Spleen (tissue), 13 donors: ENCODE measurements at places on chromosomes 5 and 9. TPM values are rescaled to one million over a fixed set of nuclear protein-coding genes. Genes with fewer than 3 reads are reported as not detected.

DNA sequence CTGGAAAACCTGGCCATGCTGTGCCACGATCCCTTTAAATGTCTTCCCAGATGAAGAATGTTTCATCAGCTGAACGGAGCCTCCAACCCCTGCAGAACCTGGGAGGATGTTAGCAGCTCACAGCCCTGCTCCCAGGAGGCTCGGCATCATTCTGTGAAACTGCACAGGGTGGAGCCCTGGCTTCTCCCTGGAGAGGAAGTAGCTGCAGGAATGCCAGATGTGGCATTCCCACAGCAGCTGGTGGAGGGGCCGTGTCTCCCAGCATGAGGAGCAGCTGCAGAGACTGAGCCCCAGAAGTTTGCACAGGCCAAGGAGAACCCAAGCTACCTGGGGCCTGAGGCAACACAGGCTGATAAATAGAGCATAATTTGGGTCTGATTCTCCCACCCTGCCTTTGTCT is 165.8 kb upstream of the MAP3K1 start:
- DNase-seq: no peak
- no peaks in the 10 kb centered on the region for H3K36me3 ChIP-seq
- no peaks in the 10 kb centered on the region for H3K27me3 ChIP-seq
- no peak overlapping the region for H3K4me3 ChIP-seq
- no peak overlapping the region for H3K27ac ChIP-seq

DNA sequence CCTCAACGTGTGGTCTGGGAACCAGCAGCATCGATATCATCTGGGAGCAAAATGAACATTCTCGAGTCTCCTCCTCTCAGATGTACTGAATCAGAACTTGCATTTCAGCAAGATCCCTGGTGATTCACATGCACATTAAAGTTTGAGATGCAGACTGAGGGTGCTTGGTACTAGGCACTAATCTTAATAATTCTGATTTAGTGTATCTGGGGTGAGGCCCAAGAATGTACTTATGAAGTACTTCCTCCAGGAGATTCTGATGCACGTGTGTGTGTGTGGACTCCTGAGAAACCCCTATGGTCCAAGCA is 56.2 kb upstream of the EQTN start:
- peak overlapping the region; percentile 19 for H3K27ac ChIP-seq
- H3K27me3 ChIP-seq: no peaks in the 10 kb centered on the region
- DNase-seq: no peak
- H3K36me3 ChIP-seq: no peaks in the 10 kb centered on the region
- H3K4me3 ChIP-seq: no peak overlapping the region

- no peak overlapping the region for H3K27ac ChIP-seq
- DNase-seq: no peak
- H3K4me3 ChIP-seq: no peak overlapping the region
- no peaks in the 10 kb centered on the region for H3K27me3 ChIP-seq
These were observed 531.1 kb downstream of the CETN3 start for GRCh38 chr5:89878140-89879132.

DNA sequence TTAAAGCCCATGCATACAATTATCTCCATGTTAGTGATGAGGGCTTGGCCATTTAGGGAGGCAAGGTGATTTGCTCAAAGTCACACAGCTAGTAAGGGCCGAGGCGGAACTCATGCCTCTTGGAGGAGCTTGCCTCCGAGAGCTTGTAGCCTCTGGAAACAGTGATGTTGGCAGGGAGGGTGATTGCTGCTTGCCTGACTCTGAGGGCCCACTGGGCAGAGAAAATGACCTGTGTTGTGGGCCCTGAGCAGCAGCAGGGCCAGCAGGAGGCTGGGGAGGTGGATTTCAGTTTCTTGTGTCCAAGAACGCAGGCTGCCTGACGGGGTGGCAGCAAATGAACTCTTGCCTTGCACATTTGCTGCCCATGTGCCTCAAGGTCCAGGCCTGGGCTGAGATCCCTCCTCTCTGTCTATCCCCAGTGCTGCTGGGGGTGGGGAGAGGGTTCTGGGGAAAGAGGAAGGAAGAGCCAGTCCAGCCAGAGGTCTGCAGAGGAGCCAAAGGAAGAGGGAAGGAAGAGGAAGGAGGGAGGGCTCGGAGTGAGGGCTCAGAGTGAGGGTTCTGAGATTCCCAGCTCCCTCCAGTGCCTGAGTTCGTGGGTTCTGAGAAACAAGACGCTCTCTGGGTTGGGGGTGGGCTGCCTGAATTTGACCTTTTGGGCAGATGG is 16.2 kb upstream of the PTGS1 start:
- no peak overlapping the region for H3K4me3 ChIP-seq
- H3K27ac ChIP-seq: no peak overlapping the region
- H3K27me3 ChIP-seq: no peaks in the 10 kb centered on the region
- H3K36me3 ChIP-seq: no peaks in the 10 kb centered on the region

DNA sequence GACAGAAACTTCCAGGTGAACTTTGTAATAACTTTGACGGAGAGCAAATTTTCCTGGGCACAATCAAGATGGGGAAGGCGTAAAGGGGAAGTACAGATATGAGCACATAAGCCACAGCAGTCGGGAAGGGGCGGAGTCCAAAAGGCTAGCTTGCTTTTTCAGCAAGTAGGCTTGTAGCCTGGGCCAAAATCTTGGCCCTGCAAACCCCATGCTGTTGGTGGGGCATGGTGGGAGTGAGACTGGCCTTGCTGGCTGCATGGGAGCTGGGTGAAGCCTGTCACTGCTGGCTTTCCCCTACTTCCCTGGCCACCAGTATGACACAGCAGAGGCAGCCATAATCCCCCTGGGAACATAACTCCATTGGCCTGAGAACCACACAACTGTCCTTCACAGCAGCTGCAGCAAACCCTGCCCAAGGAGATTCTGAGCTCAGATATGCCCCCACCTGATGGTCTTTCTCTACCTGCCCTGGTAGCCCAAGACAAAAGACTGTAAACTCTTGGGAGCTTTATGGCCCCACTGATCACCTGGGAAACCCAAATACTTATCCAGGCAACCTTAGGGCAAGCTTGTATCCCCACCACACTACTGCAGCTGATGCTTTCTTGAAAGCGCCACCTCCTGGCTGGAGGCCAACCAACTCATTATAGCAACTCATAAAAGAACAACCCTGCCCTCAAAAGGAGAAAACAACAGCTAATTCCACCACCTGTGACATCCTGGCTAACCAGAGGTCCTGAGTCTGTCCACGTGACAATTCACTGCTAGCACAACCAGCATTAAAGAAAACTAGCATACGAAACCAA is 24.0 kb downstream of the DCTN4 start:
- H3K4me3 ChIP-seq: no peak overlapping the region
- peaks cover 17% of the 10 kb centered on the region for H3K4me1 ChIP-seq
- H3K27me3 ChIP-seq: no peaks in the 10 kb centered on the region

DNA sequence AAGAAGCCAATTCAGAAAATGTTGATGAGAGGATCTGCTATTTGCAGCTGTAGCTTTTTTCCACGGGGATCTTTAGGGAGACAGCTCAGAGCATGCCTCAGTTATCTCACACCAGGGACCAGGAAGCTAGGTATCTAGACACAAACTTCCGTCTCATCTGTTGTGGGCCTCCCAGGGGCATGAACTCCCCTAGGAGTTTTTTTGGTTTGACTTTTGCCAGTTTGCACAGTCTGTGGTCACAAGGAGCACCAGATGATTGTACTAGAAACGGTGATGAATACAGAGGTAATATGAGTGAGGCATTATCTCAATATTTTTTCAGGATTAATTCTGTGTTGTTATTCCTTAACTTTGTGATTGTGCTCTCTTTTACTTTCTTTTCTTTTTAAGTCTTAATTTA is 533.2 kb upstream of the SEMA6A start:
- no peak overlapping the region for H3K27ac ChIP-seq
- DNase-seq: no peak
- no peaks in the 10 kb centered on the region for H3K36me3 ChIP-seq
- H3K4me1 ChIP-seq: no peaks in the 10 kb centered on the region
- no peaks in the 10 kb centered on the region for H3K27me3 ChIP-seq
- no peak overlapping the region for H3K4me3 ChIP-seq

DNA sequence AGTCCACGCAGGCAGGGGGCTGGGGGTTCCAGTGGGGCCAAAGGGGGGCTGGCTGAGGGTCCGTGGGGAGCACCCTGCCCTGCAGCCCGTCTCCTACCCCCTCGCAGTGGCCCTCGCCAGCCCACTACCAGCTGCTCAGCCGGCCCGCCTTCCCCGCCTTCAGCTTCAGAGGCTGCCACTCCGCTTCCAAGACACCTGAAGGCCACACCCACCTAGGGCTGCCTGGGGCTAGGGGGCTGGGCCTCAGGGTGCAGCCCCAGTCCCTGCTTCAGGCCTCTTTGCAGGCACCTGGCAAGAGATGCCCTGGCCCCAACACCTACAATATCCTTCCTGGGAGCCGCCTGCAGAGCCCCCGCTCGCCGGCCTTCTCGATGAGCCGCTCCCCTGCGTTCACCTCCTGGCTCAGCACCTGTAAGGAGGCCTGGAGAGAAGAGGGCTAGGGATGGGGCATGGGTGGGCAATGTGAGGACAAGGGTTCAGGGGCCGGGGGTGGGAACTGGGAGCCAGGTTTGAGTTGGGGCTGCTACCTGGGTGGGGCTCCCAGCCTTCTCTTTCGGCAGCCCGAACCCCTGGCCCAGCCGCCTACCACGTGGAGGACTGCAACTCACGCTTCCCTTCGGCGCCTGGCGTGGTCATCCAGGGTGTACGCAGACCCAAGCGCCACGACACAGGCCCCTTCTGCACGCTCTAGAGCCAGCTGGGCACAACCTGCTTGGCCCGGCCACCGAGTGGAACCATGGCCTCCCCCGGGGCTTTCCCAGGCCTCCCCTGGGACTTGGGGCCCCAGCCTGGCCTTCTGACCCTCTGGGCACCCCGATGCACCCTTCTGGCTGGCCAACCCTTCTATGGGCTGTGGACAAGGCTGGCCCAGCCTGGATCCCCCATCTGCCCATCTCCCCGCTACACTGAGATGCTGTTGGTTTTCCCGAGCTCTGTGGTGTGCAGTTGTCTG is 1.7 kb downstream of the STPG3 start:
- H3K4me3 ChIP-seq: no peak overlapping the region
- peaks cover 21% of the 10 kb centered on the region for H3K4me1 ChIP-seq
- H3K27ac ChIP-seq: no peak overlapping the region
- no peak for DNase-seq
- no peaks in the 10 kb centered on the region for H3K27me3 ChIP-seq

- no peak overlapping the region for H3K4me3 ChIP-seq
- H3K4me1 ChIP-seq: no peaks in the 10 kb centered on the region
These were observed 48.8 kb downstream of the KCNIP1 start for GRCh38 chr5:170552621-170553115.

- H3K27ac ChIP-seq: no peak overlapping the region
- no peak overlapping the region for H3K4me3 ChIP-seq
- no peaks in the 10 kb centered on the region for H3K27me3 ChIP-seq
- no peaks in the 10 kb centered on the region for H3K36me3 ChIP-seq
- H3K4me1 ChIP-seq: no peaks in the 10 kb centered on the region
- no peak for DNase-seq
These were observed 90.7 kb downstream of the CDKN2A start for GRCh38 chr9:21903380-21903965.

GRCh38 chr5:61385627-61386026 is 53.6 kb downstream of the ZSWIM6 start:
- no peaks in the 10 kb centered on the region for H3K27me3 ChIP-seq
- H3K4me3 ChIP-seq: no peak overlapping the region
- DNase-seq: no peak
- no peaks in the 10 kb centered on the region for H3K4me1 ChIP-seq
- H3K27ac ChIP-seq: no peak overlapping the region

DNA sequence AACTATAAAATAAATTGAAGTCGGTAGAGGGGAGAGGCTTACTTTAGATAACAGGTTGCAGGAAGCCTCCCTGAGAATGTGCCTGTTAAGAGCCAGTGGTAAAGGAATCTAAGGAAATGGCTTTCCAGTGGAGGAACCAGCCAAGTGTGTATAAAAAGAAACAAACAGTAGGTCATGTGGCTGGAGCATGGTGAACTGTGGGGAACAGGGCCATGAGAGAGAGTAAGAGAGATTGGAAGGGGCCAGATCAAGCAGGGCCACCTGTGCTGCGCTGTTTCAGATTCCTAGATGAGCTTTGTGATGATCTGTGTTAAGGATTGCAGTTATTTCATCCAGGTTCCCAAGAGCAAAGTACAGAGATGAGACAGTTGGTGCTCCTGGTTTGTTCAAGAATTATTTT is 152.7 kb upstream of the SGCD start:
- no peak overlapping the region for H3K4me3 ChIP-seq
- no peaks in the 10 kb centered on the region for H3K36me3 ChIP-seq
- H3K27me3 ChIP-seq: no peaks in the 10 kb centered on the region
- H3K4me1 ChIP-seq: no peaks in the 10 kb centered on the region
- no peak overlapping the region for H3K27ac ChIP-seq

DNA sequence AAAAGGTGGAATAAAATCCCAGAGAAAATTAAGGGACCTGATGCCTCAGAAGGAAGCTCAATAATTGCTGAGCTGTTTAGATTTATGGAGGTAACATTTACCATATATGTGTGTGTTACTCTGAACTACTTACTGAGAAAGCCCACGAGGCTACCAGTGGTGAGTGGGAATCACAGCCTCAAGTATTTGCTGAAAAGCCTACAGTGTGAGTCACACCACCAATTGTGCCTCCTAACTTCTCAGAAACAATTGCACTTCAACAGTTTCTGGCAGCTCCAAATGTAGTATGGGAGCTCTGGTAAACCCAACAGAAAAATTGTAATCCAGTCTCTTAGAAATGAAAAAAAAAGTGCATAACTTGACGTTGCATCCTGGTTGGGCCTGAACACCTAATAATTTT is 551.6 kb downstream of the PRDM9 start:
- H3K4me1 ChIP-seq: no peaks in the 10 kb centered on the region
- no peaks in the 10 kb centered on the region for H3K36me3 ChIP-seq
- H3K27me3 ChIP-seq: no peaks in the 10 kb centered on the region
- DNase-seq: no peak
- H3K27ac ChIP-seq: no peak overlapping the region
- no peak overlapping the region for H3K4me3 ChIP-seq

- DNase-seq: peak; percentile 87
- no peaks in the 10 kb centered on the region for H3K36me3 ChIP-seq
- peak overlapping the region; percentile 5 for H3K4me3 ChIP-seq
- no peaks in the 10 kb centered on the region for H3K27me3 ChIP-seq
- H3K27ac ChIP-seq: no peak overlapping the region
These were observed 18.0 kb downstream of the RXRA start for GRCh38 chr9:134344068-134344799.

- H3K4me3 ChIP-seq: no peak overlapping the region
- no peak overlapping the region for H3K27ac ChIP-seq
- H3K4me1 ChIP-seq: no peaks in the 10 kb centered on the region
- DNase-seq: no peak
- H3K36me3 ChIP-seq: no peaks in the 10 kb centered on the region
These were observed 49.6 kb downstream of the APC start for GRCh38 chr5:112787261-112787660.

- DNase-seq: peak; percentile 91
- H3K4me3 ChIP-seq: no peak overlapping the region
- H3K27me3 ChIP-seq: no peaks in the 10 kb centered on the region
- H3K36me3 ChIP-seq: no peaks in the 10 kb centered on the region
These were observed 83.6 kb upstream of the TNFSF8 start for GRCh38 chr9:115013998-115014397.

Gene PCDHA10
- 1.2 TPM for total RNA-seq

Gene WDR31
- total RNA-seq: 1.1 TPM

Gene IGIP
- 12.8 TPM for total RNA-seq

Gene TAS2R1
- not detected for total RNA-seq

Gene HTR4
- total RNA-seq: 0.34 TPM
